Aorta (tissue), 5 donors: ENCODE measurements at places on chromosomes 4 and X. TPM values are rescaled to one million over a fixed set of nuclear protein-coding genes. Genes with fewer than 3 reads are reported as not detected.

GRCh38 chrX:9301836-9302235 is 163.0 kb upstream of the TBL1X start:
- no peaks in the 10 kb centered on the region for H3K36me3 ChIP-seq
- H3K27ac ChIP-seq, result no peak overlapping the region
- no peaks in the 10 kb centered on the region for H3K4me1 ChIP-seq
- DNase-seq, result no peak
- H3K27me3 ChIP-seq, result no peaks in the 10 kb centered on the region

- no peak overlapping the region for H3K27ac ChIP-seq
- H3K27me3 ChIP-seq, result no peaks in the 10 kb centered on the region
- no peak overlapping the region for H3K4me3 ChIP-seq
- no peaks in the 10 kb centered on the region for H3K36me3 ChIP-seq
- no peaks in the 10 kb centered on the region for H3K4me1 ChIP-seq
Observed at GRCh38 chrX:37701588-37701987, 16.0 kb downstream of the XK start.

DNA sequence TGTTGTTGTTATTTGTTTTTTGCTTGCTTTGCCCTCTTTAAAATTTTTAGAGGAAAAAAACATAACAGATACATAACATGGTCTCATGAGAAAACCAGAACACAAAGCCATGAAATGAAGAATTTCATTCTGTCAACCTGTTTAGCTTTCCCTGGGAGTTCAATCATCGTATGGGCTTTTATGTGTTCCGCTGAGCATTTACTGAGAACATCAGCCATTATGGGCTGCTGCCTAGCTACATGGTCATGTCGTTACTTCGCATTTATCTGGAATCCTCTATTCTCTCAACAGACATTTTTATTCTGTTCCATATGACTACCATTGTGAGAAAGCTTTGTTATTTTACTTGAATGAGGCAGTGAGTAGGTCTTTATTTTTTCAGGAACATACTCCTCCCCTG is 51.4 kb downstream of the NDST3 start:
- no peaks in the 10 kb centered on the region for H3K27me3 ChIP-seq
- no peaks in the 10 kb centered on the region for H3K36me3 ChIP-seq
- H3K4me1 ChIP-seq, result peaks cover 1% of the 10 kb centered on the region
- no peak for DNase-seq
- no peak overlapping the region for H3K4me3 ChIP-seq
- no peak overlapping the region for H3K27ac ChIP-seq

- no peaks in the 10 kb centered on the region for H3K27me3 ChIP-seq
- H3K4me3 ChIP-seq, result no peak overlapping the region
- no peak for DNase-seq
- no peak overlapping the region for H3K27ac ChIP-seq
Observed at GRCh38 chr4:139050446-139050845, 34.9 kb downstream of the NOCT start.

- H3K36me3 ChIP-seq, result no peaks in the 10 kb centered on the region
- H3K27ac ChIP-seq, result no peak overlapping the region
- peaks cover 2% of the 10 kb centered on the region for H3K4me1 ChIP-seq
- no peak for DNase-seq
- H3K27me3 ChIP-seq, result no peaks in the 10 kb centered on the region
Observed at GRCh38 chr4:87093443-87094123, 126.8 kb downstream of the KLHL8 start.

DNA sequence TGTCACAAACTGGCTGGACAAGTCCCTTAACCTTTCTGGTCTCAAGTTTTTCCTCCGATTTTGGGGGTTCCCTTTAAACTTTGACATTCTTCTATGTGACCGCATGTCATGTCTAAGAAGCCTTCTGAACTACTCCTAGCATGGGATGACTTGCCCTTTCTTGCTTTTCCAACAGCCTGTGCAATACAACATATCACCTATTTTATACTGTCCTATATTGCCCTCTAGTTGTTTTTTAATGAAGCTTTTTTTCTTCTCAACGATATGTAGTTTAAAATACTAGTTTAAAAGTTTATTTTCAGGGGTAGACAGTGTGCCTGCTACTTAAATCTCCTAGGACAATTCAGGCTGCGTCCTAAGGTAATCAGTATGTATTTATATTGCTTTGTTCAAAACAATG is 1.0 kb upstream of the IGBP1 start:
- no peaks in the 10 kb centered on the region for H3K27me3 ChIP-seq
- no peak overlapping the region for H3K4me3 ChIP-seq
- H3K4me1 ChIP-seq, result peaks cover 2% of the 10 kb centered on the region

GRCh38 chr4:182238355-182238931 is 4.8 kb upstream of the TENM3 start:
- no peak overlapping the region for H3K27ac ChIP-seq
- H3K4me3 ChIP-seq, result no peak overlapping the region
- no peaks in the 10 kb centered on the region for H3K27me3 ChIP-seq
- no peaks in the 10 kb centered on the region for H3K36me3 ChIP-seq
- H3K4me1 ChIP-seq, result no peaks in the 10 kb centered on the region
- DNase-seq, result no peak

GRCh38 chr4:3421470-3421869 is 20.3 kb upstream of the HGFAC start:
- H3K4me1 ChIP-seq, result no peaks in the 10 kb centered on the region
- H3K4me3 ChIP-seq, result no peak overlapping the region
- H3K36me3 ChIP-seq, result no peaks in the 10 kb centered on the region
- H3K27me3 ChIP-seq, result no peaks in the 10 kb centered on the region
- no peak overlapping the region for H3K27ac ChIP-seq

GRCh38 chrX:80266979-80267378 is 153.3 kb upstream of the TENT5D start:
- no peak for DNase-seq
- H3K27ac ChIP-seq, result no peak overlapping the region
- H3K4me1 ChIP-seq, result no peaks in the 10 kb centered on the region
- H3K36me3 ChIP-seq, result no peaks in the 10 kb centered on the region
- no peaks in the 10 kb centered on the region for H3K27me3 ChIP-seq
- H3K4me3 ChIP-seq, result no peak overlapping the region

DNA sequence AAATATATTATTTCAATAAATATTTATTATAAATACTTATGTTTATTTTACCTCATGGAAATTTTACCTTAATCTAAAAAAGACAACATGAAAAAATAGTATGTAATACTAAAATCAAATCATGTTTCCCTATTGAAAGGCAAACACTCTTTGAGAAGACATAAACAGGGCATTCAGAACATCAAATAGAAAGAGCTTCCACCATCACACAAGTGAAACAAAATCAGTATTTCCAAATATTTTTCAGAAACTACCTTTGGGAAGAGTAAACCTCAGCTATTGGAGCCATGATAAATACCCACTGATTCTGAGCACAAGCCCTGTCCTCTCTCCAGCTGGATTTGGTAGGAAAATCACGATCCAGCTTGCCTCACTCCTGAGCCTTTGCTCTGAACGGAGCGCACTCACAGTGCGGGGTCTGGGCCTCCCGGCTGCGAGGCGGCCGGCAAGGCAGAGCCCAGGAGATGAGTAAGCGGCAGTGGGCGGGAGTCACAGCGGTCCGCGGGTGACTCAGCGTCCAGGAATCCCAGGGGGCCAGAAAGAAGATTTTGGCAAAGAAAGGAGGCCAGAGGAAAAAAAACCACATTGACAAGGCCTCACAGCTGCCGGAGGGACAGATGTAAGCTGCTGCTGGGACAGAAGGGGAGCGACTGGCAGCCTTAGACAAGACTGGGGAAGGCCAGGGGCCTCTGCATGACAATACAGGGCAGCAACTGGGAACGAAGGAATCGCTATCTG is 14.7 kb upstream of the ANXA5 start:
- H3K4me1 ChIP-seq, result no peaks in the 10 kb centered on the region
- H3K4me3 ChIP-seq, result peak overlapping the region; percentile 21
- H3K27ac ChIP-seq, result peak overlapping the region; percentile 69
- peak; percentile 97 for DNase-seq

- no peak for DNase-seq
- H3K4me1 ChIP-seq, result no peaks in the 10 kb centered on the region
- no peaks in the 10 kb centered on the region for H3K36me3 ChIP-seq
- H3K27ac ChIP-seq, result no peak overlapping the region
- H3K4me3 ChIP-seq, result no peak overlapping the region
- no peaks in the 10 kb centered on the region for H3K27me3 ChIP-seq
Observed at GRCh38 chr4:102454981-102455685, 46.0 kb upstream of the NFKB1 start.

DNA sequence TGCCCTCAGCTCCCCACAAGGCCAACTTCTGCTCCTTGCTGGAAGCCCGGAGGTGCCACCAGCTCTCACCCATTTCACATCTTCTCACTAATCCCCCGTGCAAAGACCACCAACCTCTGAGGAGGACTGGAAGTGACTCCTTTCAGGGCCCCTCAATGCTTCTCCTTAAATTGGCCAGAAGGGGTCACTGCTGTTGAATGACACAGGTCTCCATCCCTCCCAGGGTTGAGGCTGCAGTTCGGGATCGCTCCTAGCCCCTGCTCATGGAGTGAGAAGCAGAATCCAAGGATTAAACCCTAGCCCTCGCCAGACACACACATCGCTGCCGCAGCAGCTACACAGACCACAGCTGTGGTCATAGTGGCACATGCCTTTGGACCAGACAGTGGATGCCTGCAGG is 279.5 kb upstream of the TAPT1 start:
- H3K4me3 ChIP-seq, result no peak overlapping the region
- no peak overlapping the region for H3K27ac ChIP-seq
- no peaks in the 10 kb centered on the region for H3K4me1 ChIP-seq
- H3K36me3 ChIP-seq, result no peaks in the 10 kb centered on the region

GRCh38 chr4:23033796-23034195 is 341.1 kb downstream of the GBA3 start:
- H3K4me1 ChIP-seq, result no peaks in the 10 kb centered on the region
- H3K4me3 ChIP-seq, result no peak overlapping the region
- no peak overlapping the region for H3K27ac ChIP-seq
- H3K36me3 ChIP-seq, result no peaks in the 10 kb centered on the region
- no peaks in the 10 kb centered on the region for H3K27me3 ChIP-seq
- no peak for DNase-seq

GRCh38 chr4:139514382-139515059 is 41.5 kb downstream of the SETD7 start:
- H3K4me3 ChIP-seq, result no peak overlapping the region
- H3K4me1 ChIP-seq, result no peaks in the 10 kb centered on the region
- H3K27me3 ChIP-seq, result no peaks in the 10 kb centered on the region
- no peaks in the 10 kb centered on the region for H3K36me3 ChIP-seq
- no peak for DNase-seq
- no peak overlapping the region for H3K27ac ChIP-seq

SLC4A4 gene
- 3.7 TPM for total RNA-seq

SORBS2 gene
- 289 TPM for total RNA-seq

GYG2 gene
- total RNA-seq, result 3.1 TPM
